ENCODE measurements at places on chromosomes 2 and 18.

DNA sequence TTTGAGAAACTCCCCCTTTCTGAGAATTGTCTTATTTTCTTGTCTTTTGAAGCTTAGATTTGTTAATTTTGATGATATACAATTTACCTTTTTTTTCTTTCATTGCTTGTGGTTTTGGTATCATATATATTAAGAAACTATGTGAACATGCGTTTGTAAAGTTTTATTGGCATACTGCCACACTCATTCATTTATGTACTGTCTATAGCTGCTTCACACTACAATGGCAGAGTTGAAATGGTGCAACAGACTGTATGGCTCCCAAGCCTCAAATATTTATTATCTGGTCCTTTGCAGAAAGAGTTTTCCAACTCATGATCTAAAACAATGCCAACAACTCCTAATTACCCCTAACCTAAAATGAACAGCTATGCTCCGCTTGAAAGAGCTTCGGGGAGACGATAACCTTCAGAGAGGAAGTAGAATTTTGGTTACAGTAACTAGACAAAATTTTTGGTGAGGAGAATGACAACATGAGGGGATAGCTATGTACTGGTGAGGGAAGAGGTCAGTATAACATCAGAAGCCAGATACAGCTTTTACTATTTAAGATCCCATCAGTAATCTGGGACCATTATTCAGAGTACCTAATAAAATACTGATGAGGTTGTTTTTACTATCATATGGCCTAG, 16.1 kb downstream of the PPP3R1 start:
- DNase-seq, result no peak

GRCh38 chr2:120935339-120936313, 200.0 kb downstream of the GLI2 start:
- no peak for DNase-seq

DNA sequence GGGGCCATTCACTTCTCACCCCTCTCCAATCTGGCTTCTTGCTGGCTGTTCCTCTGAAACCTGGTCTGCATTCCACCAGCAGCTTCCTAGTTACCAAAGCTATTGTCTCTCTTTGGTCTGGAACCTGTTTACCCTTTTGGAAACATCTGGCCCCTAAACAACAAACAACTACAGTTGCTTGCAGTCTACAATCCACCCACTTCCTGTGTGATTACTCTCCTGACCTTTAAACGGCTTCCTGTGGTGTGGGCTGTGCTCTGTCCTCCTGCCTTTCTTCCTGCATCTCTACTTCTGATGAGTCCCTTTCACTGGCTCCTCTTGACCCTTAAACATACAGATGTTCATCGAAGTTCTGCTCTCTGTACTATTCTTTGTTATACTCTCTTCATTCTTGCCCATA, 303.8 kb downstream of the TDRD15 start:
- DNase-seq, result no peak

DNA sequence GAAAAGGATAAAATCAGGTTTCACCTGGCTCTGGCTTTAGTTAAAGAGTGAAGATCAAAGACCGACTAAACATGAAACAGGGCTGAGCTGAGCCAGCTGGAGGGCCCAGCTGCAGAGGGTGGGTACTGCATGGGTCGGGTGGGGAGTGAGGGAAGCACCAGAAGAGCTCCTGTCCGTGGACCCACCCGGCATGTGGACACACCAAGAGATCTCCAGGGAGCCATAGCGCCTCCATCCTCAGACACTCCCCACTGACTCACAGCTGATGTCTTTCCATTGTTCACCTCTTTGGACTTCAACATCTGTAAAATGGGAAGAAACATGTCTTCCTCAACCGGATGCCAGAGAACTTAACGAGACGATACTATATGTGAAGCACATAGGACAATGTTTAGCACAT, 178.3 kb upstream of the KLHL29 start:
- DNase-seq, result no peak

- no peak for DNase-seq
Measured at GRCh38 chr2:72828840-72829507, 3.1 kb upstream of the EXOC6B start.

DNA sequence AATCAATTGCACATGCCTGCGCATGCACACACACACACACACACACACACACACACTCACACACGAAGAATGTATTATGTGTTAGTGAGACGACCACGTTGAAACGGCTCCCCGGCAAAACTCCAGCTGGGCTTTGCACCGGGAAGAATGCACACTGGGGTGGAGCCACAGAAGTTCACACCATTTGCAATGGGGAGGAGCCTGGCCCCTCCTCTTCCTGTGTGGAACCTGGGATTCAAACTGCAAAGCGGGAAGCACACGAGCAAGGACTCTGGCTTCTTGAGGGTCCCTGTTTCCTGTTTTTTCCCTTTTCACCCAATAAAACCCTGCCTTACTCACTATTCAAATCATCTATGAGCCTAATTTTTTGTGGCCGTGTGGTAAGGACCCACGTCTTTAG, 304.0 kb upstream of the TMEFF2 start:
- DNase-seq, result no peak

DNA sequence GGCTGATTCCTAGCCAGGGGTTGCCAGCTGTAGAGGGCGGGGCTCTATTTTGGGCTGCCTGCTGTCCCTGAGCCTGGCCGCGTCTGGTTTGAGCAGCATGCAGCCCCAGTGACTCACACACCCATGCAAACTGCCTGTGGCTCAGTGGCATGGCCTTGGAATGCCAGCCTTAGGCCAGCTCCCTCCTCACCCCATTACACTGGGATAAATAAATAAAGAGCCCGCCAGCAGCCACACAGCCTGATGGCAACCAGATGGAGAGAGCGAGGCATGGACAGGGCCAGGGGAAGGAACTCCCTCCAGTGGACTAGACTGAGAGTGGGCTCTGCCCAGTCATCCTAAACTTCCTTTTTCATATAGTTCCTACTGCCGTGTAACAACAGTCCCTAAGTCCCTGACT, 18.3 kb downstream of the NHEJ1 start:
- no peak for DNase-seq

- peak; percentile 45 for DNase-seq
Measured at GRCh38 chr2:74573747-74574562, 19.4 kb downstream of the DOK1 start.

GRCh38 chr2:172693037-172693436, 42.6 kb upstream of the RAPGEF4 start:
- DNase-seq, result no peak

GRCh38 chr2:236969767-236970655, 115.7 kb upstream of the COPS8 start:
- DNase-seq, result peak; percentile 33

GRCh38 chr2:15798701-15799431, 141.5 kb upstream of the MYCN start:
- no peak for DNase-seq

DNA sequence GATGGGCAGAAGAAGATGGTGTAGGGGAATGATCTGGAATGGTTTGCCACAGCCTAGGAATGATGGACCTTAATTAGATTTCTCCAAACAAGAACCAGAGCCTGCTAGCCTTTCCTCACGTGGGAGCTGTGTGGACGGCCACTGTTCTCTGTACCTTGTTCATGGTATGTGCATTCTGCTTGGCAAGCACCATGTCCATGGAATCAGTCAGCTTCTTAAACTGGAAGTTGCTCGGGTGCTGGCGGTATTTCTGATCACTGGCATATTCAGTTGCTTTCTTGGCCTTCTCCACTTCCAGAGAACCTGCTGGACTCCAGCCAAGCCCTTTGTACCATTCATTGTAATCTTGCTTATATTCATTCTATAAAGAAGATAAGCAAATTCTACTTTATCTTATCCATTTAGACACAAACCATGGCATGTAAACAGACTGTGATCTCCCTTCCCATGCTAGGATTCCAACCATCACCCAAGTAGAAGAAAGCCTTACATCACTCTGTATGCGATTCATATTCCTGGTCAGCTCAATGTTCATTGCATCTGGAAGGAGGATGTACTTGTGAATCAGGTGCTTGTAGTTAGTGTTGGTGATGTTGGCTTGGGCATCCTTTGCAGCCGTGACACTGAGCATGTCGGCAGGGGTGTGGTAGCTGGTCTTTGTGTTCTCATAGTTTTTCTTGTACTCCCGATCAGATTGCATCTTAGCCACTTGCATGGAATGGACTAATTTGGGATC, 78.4 kb downstream of the NEB start:
- no peak for DNase-seq

DNA sequence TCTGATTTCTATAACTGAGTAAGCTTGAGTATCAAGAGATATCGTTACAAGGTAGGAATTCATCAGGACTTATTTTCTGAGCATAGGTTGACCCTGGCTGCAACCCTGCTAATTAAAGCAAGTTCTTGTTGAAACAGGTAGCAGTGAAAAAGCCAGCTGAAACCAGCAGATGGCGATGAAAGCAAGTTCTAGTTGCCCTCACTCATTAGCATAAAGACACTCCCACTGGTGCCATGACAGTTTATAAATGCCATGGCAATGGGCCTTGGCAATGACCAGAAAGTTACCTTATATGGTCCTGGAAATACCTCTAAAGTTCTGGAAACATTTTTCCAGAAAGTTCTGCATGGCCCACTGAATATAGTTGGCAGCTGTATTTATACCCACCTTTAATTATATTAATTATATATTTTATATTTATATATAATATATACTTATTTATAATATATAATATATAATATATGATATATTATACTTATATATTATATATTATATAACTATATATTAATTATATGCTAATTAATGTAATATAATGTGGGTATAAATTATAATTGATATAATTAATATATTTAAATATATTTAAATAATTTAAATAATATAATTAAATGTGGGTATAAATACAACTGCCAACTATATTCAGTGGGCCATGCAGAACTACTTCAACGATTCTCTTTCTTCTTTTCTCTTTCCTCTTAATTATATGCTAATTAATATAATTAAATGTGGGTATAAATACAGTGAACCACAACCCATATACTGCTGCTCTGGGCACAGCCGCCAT, 188.0 kb downstream of the CDH7 start:
- DNase-seq, result no peak

DNA sequence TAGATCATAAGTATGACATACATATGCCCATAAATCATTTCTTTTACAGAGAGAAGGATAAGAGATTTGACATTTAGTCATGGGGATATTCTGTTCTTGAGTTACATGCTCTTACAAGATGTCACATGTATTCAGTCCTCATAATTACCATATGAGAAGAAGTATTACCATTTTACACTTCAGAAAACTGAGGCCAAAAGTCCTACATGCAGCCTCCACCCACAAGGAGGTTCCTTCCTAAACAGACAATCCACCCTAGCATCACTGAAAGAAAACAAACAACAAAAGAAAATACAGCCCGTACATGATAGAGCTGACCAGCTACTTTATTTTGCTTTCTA, 335.1 kb downstream of the SETBP1 start:
- no peak for DNase-seq

- DNase-seq, result no peak
Measured at GRCh38 chr2:214810671-214811070, 1.2 kb upstream of the BARD1 start.

- DNase-seq, result no peak
Measured at GRCh38 chr2:85698880-85699254, 4.7 kb downstream of the GNLY start.

- DNase-seq, result no peak
Measured at GRCh38 chr2:101823859-101824258, 126.4 kb downstream of the MAP4K4 start.

DNA sequence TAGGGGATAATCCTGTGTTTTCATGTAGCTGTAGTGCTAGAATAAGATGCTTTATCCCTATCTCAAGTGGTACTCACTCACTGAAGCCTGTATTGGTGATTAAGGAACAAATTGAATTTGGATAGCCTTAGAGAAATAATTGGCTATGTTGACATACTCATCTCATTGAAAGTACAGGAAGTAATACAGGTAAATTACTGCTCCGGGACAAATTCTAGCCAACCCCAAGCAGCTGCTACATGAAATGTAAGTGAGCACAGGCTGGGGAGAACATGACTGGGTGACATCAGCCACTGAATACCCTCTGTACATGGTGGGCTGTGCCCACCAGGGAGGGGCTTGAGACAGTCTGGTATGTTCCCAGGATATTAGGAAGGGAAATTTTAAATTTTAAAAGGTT, 188.4 kb upstream of the RASGRP3 start:
- DNase-seq, result no peak

GRCh38 chr2:111712940-111713515, 171.0 kb downstream of the ANAPC1 start:
- peak; percentile 1 for DNase-seq

DNA sequence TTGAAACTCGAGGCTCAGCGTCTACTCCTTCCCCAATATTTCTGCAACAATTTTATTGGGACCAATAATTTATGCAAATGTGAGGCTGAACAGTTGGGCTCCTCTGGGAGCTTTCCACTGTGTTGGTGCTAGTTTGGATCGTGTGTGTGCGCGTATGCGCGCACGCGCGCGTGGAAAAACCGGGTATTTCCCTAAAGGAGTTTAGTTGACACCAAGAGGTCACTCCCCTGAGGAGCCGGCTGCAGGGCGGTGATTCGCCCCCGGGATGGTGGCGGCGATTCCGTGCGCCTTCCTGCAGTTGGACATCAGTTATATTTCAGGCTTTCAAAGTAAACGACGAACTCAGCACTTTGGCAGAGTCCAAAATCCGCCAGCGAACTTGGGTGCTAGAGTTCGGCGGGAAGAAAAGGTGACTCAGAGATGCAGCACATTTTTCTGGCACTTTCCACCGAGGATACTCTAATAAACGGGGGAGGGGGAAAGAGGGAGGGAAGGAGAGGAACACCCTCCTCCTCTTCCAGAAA, 186.5 kb upstream of the FANCL start:
- DNase-seq, result no peak

- DNase-seq, result no peak
Measured at GRCh38 chr2:60067006-60067405, 486.4 kb downstream of the BCL11A start.

GRCh38 chr2:70141212-70141901, 49.5 kb downstream of the C2orf42 start:
- DNase-seq, result peak; percentile 56

DNA sequence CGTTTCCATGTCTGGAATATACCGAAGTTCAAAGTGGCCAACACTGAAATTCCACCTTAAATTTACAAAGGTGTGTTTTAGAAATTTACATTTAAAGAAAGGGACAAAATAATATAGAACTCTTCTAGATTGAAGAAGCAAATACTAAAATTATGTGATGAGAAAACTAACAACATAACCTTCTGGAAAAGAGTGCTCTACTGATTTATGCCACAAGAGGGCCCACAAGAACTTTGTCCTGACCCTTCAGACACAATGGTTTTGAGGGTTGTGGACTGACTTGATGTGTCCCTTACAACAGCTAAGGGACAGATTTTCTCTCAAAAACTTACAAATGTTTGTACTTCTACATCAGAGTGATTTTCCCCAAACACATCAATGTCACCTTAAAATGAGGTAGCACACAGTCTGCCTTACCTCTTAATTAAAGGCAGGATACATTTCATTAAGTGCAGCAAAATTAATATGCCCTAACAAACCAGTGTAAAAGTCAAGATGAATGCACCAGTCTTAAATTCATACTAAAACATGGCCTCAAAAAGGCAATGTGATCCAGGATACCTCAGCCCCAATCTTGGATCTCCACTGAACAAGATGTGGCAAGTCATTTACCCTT, 36.2 kb downstream of the EIF2AK3 start:
- DNase-seq, result no peak

DNA sequence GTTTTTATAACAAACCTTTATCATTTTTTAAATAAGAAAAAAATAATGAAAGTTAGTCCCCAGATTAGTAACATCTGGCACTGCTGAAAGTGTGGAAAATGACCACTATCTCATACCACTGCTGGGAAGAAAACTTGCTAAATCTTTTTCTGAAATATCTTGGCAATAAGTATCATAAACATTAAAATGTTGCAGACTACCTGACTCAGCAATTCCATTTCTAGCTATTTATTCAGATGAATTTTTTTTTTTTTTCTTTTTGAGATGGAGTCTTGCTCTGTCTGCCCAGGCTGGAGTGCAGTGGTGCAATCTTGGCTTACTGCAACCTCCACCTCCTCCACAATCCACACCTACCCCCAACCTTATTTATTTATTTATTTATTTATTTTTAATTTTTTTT, 35.3 kb upstream of the SOS1 start:
- no peak for DNase-seq
